CD4-positive, CD25-positive, alpha-beta regulatory T cell (primary cell): ENCODE measurements at places on chromosomes 13 and 19. TPM values are rescaled to one million over a fixed set of nuclear protein-coding genes. Genes with fewer than 3 reads are reported as not detected.

GRCh38 chr19:3642987-3643673 is 16.5 kb upstream of the CACTIN start:
- H3K4me1 ChIP-seq = no peaks in the 10 kb centered on the region
- H3K4me3 ChIP-seq = no peak overlapping the region
- no peak overlapping the region for H3K27ac ChIP-seq

Gene MEIS3
- total RNA-seq = not detected

DNA sequence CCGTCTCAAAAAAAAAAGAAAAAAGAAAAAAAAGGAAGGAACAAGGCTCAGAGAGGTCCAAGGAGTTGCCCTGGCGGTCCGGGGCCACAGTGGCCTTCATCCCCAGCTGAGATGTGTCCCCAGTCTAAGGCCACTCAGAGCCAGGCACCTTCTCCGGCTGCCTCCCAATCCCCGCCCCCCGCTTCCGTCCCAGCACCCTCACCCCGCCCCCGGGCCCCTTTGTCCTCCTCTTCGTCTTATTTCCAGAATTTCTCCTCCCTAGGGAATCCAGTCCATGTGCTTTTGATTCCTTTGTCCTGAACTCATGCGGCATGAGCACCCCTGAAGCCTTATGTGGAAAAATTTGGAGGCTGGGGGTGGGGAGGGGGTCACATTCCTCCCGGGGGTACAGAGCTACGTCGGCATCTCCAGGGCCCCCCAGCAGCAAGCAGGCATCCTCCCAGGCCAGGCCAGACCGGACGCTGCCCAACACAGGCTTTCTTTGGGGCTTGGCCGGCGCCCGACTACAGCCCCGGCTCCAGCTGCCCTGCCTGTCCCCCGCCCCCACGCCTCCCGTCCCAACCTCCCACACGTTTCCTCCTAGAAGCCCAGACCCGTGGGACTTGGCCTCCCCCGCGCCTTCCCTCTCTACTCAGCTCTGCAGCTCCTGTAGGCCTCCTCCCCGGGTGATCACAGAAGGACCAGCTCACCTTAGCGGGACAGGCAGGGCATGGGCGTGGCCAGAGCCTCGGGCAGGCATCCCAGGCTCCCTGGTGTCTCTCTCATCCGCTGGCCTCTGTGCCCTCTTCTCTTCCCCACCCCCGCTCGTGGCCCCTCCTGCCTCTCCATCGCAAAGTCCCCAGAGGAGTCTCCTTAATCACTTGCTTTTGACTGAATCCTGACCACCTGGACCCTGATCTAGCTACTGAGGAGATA is 17.8 kb upstream of the ADGRE5 start:
- H3K36me3 ChIP-seq = no peaks in the 10 kb centered on the region
- H3K27me3 ChIP-seq = no peaks in the 10 kb centered on the region
- H3K4me1 ChIP-seq = peaks cover 46% of the 10 kb centered on the region
- DNase-seq = peak; percentile 29
- H3K27ac ChIP-seq = peak overlapping the region; percentile 69

DNA sequence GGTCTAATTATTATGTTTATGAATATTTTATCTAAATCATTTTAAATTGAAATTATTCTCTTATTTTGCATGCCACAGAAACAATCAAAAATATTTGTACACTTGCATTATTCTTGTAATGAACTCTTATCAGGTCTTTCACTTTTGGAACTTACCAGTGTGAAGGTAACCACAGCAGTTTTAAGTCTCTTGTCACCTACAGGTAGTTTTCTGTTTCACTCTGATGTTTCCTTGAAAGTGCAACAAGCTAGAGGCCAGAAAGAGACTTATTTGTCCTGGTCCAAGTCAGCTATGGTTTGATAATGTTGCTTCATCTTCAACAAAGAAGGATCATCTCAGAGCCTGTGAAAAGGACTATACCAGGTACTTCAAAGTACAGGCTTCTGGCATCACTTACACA is 133.4 kb upstream of the NBEA start:
- no peak overlapping the region for H3K4me3 ChIP-seq
- H3K27me3 ChIP-seq = no peaks in the 10 kb centered on the region
- H3K4me1 ChIP-seq = no peaks in the 10 kb centered on the region
- H3K36me3 ChIP-seq = no peaks in the 10 kb centered on the region
- H3K27ac ChIP-seq = no peak overlapping the region
